A549 (cell line): ENCODE measurements at places on chromosomes 7 and 10.

- no peak for DNase-seq
Measured at GRCh38 chr7:100963386-100963785, 6.0 kb upstream of the MUC12 start.

- DNase-seq, result no peak
Measured at GRCh38 chr10:103540722-103541121, 47.2 kb downstream of the NEURL1 start.

DNA sequence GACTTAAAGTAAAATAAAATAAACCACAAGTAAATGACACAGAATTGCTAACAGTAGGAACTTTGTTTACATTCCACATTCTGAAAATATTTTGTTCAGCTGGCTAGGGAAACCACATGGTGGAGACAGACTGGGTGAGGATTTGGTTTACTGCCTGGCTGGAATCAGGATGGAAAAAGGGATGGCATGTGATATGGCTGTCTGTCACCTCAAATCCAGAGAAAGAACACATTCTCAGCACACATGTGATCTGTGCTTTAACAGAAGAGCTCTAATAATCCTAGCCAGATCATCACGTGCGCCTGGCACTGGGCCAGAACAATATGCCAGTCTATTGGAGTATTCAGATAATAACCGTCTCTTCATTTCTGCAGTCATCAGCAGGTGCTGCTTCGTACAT is 90.9 kb upstream of the PIP4K2A start:
- DNase-seq, result no peak

- no peak for DNase-seq
Measured at GRCh38 chr7:132837529-132837928, 244.4 kb downstream of the CHCHD3 start.

DNA sequence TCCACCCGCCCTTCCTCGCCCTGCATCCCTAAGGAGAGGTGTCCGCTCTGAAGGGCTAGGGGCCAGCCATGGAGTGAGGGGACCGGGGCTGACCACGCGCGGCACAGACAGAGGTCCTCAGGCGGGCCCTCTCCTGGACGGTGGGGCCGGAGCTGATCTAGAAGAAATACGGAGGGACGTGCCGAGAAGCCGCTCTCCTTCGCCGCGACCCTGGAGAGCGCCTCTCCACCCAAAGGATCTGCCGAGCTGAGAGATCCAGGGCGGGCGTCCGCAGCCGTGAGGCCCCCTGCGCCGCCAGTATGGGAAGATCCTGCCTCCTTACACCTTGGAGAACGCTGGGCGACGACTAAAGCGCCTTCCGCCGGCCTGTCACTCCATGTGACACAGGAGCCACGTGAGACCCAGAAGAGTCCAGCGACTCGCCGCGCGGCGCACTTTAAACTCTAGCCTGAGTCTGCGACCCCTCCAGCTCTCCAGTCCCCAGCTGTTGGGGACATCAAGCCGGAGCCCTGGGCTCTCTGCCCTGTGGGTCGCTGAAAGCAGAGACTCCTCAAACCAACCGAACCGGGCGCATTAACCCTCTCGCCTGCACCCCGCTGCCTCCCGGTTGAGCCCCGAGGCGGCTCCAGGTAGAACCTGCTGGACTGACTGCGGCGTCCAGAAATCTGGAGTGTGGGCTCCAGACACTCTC is 1.5 kb upstream of the SFMBT2 start:
- DNase-seq, result peak; percentile 38
